ENCODE measurements at places on chromosomes 16 and 17.

DNA sequence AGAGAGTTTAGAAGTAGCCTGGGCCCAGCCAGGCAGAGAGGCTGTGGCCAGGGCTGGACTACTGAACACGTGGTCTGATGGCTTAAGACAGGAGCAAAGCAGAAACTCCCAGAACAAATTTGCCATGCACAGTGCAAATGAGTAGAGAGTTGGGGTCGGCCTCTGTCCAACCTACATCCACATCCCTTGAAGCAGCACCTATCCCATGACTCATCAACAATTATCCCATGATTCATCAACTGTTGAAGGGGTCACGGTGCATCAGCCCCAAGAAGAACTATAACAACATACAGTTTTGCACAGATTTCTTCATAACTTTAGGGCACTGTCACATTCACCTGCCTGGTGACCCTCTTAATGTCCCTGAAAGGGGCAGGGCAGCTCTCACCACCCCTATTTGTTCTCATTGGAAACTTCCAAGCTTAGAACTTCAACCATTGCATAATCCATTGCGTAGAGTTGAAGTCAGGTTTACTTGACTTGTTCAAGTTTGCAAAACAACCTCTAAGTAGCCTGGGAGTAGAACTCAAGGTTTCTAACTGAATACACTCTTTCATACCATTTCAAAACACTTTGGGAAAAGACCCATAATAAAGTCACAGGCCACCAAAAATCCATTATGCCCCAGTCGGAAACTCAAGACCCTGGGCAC, 235.2 kb upstream of the CDH5 start:
- DNase-seq = no peak

GRCh38 chr16:30053376-30054015, 12.1 kb upstream of the ALDOA start:
- DNase-seq = no peak

- DNase-seq = no peak
Measured at GRCh38 chr16:84614623-84614967, 3.3 kb downstream of the COTL1 start.

DNA sequence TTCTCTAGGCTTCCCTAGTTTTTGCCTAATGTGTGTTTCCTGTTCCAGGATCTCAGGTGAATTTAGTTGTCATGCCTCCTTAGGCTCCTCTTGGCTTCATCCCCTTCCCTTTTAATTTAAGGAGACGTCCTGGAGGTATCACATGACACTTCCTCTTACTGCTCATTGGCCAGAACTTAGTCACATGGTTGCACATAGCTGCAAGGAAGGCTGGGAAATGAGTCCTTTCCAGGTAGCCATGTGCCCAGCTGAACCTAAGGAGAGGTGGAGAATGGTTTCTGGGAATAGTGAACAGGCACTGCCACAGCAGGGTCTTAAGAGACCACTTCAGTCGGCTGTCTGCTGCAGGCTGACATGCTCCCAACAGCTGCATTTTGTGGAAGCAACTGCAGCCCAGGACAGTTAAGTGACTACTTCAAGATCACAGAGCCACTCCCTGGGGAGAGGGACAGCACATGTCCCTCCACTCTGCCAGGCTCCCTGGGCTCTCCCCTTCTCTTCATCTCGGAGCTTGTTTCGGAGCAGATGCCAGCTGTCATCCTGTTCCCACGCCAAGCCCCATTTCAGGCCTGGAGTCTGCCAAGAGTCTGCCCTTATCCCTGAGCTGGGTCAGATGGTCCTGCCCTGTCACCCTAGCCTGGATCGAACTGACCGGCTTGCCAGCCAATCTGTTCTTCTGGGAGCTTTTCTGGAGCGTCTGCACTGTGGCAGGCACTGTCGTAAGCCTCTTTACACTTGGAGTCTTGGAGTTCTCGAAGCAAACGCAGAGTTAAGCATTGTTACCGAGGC, 81.4 kb upstream of the FOXF1 start:
- DNase-seq = no peak

- DNase-seq = no peak
Measured at GRCh38 chr17:72906306-72906705, 186.2 kb downstream of the SLC39A11 start.

Data from activated naive CD4-positive, alpha-beta T cell (primary cell).